ENCODE measurements at places on chromosomes 1 and 21.

- peak; percentile 20 for DNase-seq
Measured at GRCh38 chr21:42381347-42381984, 14.4 kb downstream of the TMPRSS3 start.

DNA sequence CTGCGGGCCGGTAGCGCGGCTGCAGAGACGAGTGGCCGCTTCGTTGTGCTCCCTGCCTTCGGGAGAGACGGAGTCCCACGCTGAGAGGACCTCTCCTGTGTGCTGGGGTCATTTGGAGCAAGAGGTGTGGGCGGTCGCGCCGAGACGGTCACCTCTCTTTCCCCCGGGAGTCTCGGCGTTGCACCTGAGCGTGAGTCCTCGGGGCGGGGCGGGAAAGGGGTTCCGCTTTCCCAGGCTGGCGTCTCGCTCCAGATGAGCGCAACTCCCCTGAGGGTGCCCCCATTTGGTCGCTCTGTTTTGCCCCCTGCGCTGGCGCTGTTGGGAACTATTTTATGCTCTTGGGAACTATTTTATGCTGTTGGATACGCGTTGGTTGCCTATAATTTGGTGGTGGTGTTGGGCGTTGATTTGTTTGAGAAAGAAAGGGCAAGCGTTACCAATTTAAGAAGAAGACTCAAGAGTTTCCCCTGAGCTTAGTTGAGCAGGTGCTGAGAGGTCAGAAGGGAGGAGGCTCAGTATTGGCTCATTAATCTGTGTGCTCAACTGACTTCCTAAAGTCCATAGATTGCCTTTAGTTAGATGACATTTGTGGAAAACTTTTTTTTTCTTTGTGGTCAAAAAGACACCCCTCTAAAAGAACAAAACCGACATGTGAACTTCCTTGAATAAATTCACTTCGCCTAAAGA is 683 bp downstream of the LRRC8B start:
- DNase-seq = peak; percentile 48

GRCh38 chr1:54406339-54407153 is at the start of gene SSBP3:
TSS of gene SSBP3 (minus strand) at chr1:54406394.
- peak; percentile 90 for DNase-seq

DNA sequence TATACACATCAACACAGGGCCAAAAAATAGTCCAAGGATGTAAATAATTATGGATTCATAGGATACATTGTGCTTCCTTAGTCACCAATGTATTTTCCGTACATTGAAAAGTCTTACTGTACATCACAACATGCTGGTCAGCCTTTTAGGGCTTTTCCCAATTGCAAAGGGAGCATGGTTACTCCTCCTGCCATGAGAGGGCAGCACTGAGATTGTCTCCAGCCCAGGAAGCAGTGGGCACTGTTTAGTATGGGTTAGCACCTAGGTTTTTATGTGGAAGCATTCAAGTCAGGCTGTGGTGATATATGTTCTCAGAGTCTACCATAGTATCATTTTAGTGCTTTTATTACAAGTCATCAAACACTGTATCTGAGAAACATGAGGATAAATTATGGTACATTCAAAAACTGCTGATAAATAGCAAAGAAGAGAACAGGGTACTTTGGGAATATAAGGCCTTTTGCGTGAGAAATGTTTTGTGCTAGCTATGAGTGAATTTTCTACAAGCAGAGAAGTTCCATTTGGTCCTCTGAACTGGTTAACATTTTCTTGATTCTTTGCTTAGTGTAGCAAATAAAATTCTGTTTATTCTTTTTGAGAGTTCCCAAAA is 34.0 kb downstream of the ST6GALNAC5 start:
- peak; percentile 32 for DNase-seq

- no peak for DNase-seq
Measured at GRCh38 chr1:180271272-180272255, 41.5 kb downstream of the LHX4 start.

DNA sequence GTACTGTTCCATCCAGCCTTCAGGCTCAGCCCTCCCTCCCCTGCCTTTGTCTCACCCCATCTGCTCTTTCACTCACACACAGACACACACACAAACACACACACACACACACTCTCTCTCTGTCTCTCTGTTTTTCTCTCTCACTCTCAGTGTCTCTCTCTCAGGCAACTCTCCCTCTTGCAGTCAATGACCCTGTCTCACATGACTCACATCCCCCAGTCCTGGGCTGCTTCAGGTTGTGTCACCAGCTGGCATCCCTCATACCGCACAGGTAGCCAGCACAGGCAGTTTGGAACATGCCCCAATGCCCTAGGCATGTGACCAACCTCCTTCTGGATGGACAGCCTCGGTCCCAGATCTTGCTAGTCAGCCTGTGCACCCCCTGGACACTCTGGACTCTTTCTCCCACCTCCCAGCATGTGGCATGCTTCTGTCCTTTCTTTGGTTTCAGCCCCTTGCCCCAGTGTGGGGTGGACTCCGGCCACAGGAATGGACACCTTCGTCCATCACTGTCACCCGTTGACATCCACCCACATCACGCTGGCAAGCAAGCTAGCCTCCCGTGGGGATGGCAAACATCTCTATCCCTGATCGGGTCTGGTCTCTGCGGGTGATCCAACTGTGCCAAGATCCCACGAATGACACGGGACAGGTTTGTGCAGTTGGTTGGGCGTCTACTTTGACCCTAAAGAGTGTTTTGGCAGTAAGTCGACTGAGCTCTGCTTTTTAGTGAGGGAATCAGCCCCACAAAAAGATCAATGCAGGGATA is 23.4 kb upstream of the FCGR2A start:
- no peak for DNase-seq

GRCh38 chr1:107225706-107226105 is 84.9 kb downstream of the NTNG1 start:
- DNase-seq = no peak

GRCh38 chr21:27493542-27493941 is 526.7 kb upstream of the ADAMTS5 start:
- DNase-seq = no peak

DNA sequence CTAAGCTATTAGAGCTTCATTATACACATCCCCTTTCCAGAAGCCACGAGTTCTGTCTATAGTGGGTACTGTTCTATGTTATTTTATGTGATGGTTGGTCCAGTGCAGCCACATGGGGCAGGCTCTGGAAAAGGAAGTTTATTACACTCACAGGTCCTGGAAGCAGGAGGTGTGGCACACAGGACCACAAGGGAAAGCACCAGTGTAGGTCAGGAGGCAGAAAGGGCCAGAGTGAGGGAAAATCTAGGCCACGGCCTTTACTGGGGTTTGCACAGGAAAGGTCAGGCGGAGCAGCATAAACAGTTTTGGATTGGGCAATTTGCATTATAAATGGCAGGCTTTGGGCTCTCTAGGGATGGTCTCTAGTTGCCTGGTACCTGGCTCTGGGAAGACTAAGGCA is 21.8 kb upstream of the CNIH3 start:
- no peak for DNase-seq

DNA sequence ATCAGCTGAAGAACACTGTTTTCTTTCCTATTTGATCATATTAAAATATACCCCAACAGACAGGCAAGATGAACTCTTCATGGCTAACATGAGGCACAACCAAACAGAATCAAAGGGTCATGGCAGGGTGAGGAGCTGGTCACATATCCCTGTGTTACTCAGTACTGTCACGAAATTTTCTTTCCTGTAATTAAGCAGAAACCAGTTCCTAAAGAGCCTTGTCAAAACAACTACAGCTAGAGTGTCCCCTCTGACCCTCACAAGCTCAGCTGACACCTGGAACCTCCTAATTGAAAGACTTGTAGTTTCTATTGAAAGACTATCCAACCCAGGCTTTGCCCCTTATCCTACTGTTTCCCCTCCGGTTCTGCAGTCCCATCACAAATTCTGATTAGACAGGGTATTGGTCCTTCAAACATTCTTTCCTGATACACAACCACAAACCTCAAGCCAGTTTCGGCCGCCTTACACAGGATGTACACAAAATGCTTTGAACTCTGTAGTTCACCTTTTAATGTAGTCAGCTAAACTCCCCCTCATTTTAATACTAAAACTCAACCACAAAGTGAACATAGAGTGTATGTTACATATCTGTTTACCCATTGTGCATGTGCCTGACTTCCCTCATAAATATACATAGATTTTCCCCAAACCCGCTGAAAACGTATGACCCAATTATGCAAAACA is 651.9 kb downstream of the MRPL39 start:
- DNase-seq = no peak

DNA sequence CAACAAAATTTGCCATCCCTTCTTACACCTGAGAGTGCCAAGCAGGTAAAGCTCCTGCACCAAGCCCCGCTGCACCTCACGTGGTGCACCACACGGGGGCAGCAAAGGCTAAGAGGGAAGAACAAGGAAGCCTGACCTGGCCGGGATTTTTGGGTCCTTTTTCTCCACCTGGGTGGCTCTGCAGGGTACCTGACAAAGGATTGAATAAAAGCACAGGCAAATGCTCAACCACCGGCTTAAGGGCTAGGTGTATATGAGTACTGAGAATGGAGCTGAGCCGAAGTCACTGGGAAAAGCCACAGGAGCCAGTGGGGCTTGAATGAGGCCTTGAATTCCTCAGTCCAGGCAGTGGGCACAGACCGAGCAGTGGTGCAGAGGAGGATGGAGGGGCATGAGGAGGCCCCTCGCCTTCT is 36.4 kb downstream of the ZNF697 start:
- DNase-seq = peak; percentile 50

DNA sequence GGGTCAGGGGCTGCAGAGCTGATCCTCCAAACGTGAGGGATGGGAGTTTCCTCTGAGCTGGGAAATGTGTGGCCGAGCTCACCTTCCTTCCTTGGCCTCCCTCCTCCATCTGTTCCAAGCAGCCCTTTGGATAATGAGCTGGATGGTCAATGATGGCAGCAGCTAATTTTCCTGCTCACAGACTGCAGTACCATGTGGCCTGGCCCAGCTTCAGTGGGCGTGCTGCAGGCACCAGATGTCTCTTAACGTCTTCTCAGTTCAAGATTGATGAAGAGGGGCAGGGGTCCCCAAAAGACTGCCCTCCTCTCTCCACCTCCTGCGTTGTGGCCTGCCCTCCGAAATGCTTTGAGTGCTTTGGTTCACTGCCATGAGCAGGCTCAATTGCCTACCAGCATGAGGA is 86.0 kb downstream of the UBIAD1 start:
- DNase-seq = no peak

DNA sequence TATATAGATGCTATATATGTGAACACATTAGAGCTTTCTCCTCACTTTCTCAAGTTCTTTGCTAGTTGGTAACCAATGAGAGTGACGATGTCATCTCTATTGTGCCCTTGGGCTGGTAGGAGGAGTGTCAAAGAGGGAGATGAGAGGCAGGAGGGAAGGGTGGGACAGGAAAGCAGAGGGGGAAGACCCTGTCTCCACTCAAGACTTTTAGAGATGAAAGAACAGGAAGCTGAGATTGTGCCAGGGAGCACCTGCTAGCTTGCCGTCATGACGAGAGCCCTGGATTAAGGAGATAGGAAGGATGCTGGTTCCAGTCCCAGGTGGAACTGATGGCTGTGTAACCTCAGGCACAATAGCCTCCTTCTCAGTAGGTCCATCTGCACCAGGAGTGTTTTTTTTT is 16.7 kb downstream of the CNR2 start:
- no peak for DNase-seq

DNA sequence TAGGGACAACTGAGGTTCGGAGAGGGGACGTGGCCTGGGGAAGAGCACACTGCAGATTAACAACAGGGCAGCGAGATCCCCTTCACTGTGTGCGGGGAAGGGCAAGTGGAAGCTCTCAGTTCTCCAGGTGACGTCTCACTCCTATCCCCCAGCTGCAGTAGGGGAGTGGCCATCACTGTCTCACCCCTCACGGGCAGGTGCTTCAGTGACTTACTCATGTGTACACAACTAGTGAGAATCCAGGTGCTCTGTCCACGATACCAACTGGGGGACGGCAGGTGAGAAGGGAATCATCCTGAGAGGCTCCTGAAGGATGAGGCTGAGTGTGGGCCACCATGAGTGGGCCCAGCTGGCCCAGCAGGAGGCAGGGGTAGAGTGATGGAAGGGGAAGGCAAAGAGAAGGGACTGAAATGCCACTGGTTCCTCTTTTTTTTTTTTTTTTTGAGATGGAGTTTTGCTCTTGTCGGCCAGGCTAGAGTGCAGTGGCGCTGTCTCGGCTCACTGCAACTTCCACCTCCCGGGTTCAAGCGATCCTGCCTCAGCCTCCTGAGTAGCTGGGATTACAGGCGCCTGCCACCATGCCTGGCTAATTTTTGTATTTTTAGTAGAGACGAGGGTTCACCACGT is 25.9 kb downstream of the RHBG start:
- no peak for DNase-seq

DNA sequence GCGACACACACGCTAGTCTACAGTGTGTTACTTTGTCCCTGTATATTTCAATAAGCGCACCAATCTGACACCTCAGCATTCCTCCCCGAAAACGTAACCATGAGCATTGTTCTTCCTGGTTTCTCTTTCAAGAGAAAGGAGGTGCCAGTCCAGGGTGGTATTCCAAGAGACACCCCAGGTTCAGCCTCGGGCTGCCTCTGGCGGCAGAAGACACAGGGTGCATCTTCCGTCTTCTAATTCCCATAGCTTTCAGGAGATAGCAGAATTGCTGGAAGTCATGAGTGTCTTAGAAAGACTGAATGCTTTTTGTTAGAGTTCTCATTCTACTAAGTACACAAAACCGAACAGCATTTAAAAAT is 15.9 kb upstream of the RGS8 start:
- no peak for DNase-seq

- DNase-seq = no peak
Measured at GRCh38 chr1:233078396-233078795, 128.0 kb downstream of the NTPCR start.

DNA sequence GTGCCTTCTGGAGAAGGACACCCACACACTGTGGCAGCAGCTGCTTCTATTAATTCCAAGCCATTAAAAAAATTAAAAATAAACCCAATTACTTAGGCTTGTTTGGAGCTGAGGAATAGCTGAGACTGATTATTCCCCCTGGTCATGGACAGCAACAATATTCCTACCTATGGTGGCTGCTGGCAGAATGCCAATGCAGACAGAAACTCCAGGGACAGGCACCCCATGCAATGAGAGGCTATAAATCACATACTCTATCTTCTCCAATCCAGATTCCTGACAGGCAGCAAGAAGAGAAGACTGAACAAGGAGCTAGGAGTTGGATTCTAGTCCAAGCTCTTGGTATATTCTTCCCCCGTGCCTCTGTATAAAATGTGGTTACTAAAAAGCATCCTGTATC is 275.4 kb upstream of the BEND5 start:
- no peak for DNase-seq

DNA sequence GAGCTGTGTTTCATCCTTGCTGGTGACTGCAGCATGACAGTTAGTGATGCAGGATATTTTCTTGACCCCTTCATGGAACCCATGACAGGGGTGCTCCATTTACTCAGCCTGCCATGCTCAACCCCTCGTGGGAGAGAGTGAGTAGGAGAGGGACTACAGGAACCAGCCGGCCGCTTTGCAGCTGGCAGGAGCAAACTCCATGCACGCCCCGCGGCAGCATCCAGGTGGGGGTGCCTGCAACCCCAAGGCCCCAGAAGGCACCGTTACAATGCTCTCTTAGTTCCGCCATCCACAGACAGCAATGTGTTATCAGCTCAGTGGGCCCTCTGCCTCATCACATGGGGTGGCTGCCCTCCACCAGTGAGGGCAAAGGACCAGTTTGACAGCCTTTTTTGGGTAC is 135.1 kb downstream of the SLC35F3 start:
- DNase-seq = no peak
